Naive thymus-derived CD8-positive, alpha-beta T cell (primary cell): ENCODE measurements at places on chromosomes 7 and 10. TPM values are rescaled to one million over a fixed set of nuclear protein-coding genes. Genes with fewer than 3 reads are reported as not detected.

The CCL26 gene
- total RNA-seq: not detected

The CHST3 gene
- not detected for total RNA-seq

The PHYH gene
- total RNA-seq: 18.6 TPM

The NEURL1 gene
- total RNA-seq: 1.2 TPM

The MICU1 gene
- total RNA-seq: 25.9 TPM

The SPDYE6 gene
- total RNA-seq: not detected

The VWA2 gene
- not detected for total RNA-seq

The SPDYE16 gene
- 0.69 TPM for total RNA-seq

The MUC12 gene
- not detected for total RNA-seq

The ASAH2 gene
- 6.7 TPM for total RNA-seq

The RRP12 gene
- 27.2 TPM for total RNA-seq

The OPN1SW gene
- total RNA-seq: not detected

The CALML5 gene
- not detected for total RNA-seq

The KAZALD1 gene
- not detected for total RNA-seq

The PDE1C gene
- not detected for total RNA-seq

The CH25H gene
- total RNA-seq: not detected

The SUN3 gene
- not detected for total RNA-seq

The ACHE gene
- 0.52 TPM for total RNA-seq

The DTX2 gene
- 39.0 TPM for total RNA-seq

The AGR2 gene
- total RNA-seq: not detected

The IFIT1B gene
- total RNA-seq: not detected

The LSM8 gene
- total RNA-seq: 63.5 TPM

The CALHM3 gene
- not detected for total RNA-seq

The MAGI2 gene
- total RNA-seq: 0.65 TPM

The AQP1 gene
- total RNA-seq: 0.23 TPM

The MMP21 gene
- 0.18 TPM for total RNA-seq

The XRCC2 gene
- total RNA-seq: 1.1 TPM

The CDNF gene
- 4.9 TPM for total RNA-seq

The BMPER gene
- total RNA-seq: not detected

The GNAI1 gene
- total RNA-seq: 1.5 TPM

The GLRX3 gene
- 52.5 TPM for total RNA-seq

The GIMAP2 gene
- total RNA-seq: 238 TPM

The BMS1 gene
- total RNA-seq: 18.7 TPM

The PON1 gene
- not detected for total RNA-seq

The FGFBP3 gene
- 9.4 TPM for total RNA-seq

The RARRES2 gene
- total RNA-seq: not detected

The AGAP9 gene
- total RNA-seq: 9.0 TPM

The GIMAP7 gene
- total RNA-seq: 367 TPM

The HOXA4 gene
- total RNA-seq: not detected

The SFMBT2 gene
- total RNA-seq: 31.8 TPM

The FAM25G gene
- total RNA-seq: not detected

The CARD11 gene
- total RNA-seq: 104 TPM

The TFEC gene
- 0.83 TPM for total RNA-seq

The SLC13A1 gene
- not detected for total RNA-seq

The WEE2 gene
- not detected for total RNA-seq

The NPSR1 gene
- total RNA-seq: not detected

The PNLIPRP2 gene
- not detected for total RNA-seq

The UBE3C gene
- 59.4 TPM for total RNA-seq

The NRAP gene
- total RNA-seq: not detected

The VAX1 gene
- not detected for total RNA-seq

The ELAPOR2 gene
- total RNA-seq: 8.1 TPM

The ACTL6B gene
- total RNA-seq: not detected

The CRTAC1 gene
- not detected for total RNA-seq

The PNLIPRP3 gene
- not detected for total RNA-seq

The TFR2 gene
- 5.9 TPM for total RNA-seq

The LRRC61 gene
- total RNA-seq: 16.0 TPM

The KLF14 gene
- total RNA-seq: not detected
